ENCODE measurements at places on chromosomes 5 and 9.

- DNase-seq, result no peak
Observed at GRCh38 chr5:91283326-91283725, 99.8 kb downstream of the ARRDC3 start.

- DNase-seq, result no peak
Observed at GRCh38 chr5:1564824-1565736, 41.3 kb upstream of the LPCAT1 start.

- no peak for DNase-seq
Observed at GRCh38 chr5:159582756-159583541, 252.7 kb upstream of the IL12B start.

DNA sequence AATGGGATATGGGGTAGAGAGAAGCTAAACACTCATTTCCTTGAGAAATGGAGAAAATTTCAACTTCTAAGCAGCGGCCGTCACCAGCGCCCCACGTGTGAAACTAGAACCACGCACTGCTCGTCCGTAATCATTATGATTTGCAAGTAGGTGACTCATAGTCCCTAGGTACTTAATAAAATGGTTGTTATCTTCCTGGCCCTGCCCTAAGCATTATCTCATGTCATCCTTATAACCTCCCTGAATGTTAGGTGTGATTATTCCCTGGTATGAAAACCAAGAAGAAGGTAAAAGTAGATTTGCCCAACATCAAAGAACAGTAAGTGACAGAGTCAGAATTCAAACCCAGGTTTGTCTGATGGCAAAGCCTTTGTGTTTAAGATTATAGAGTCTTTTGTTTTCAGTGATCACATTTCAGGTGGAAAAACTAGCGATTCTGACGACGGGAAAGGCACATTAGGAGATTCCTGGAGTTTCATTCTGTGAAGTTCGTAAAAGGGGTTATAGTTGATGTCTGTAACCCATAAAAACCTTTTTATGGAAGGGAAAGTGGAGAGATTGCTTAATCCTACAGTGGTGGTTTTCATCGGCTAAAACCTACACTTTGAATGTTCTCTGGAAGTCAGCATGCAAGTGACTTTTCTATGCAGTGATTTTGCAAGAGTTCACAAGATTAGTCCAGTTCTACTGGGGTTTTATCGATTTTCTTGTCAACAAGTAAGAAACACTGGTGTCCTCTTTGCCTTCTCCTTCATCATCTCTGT lies 202.9 kb upstream of the WWC1 start:
- no peak for DNase-seq

DNA sequence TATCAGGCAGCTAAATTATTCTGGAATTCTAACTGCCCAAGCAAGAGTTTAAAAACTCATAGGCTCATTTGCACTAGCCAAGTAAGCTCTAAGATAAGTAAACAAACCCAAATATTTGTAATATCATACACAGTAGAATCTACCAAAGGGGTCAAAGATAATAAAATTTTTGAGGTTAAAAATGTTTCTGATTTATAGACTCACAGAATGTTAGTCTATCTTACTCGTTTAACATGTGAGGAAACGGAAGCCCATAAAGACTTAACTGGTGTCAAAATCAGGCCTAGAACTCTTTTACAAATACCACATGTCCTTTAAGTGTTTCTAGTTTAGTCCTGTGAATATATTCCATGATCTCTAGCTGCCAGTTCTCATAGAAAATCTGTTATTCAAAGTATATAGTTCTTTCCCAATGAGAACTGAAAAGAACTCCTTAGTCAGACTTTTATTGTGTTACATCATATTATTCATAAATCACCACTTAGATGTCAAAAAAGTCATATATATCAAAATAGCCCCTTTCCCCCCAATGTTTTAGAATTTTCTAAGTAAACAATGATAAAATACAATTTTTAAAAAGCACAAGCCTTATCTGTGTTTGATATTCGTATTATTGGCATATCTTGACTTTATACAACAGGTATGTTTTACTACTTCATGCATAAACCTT lies 13.9 kb downstream of the RAB14 start:
- no peak for DNase-seq

DNA sequence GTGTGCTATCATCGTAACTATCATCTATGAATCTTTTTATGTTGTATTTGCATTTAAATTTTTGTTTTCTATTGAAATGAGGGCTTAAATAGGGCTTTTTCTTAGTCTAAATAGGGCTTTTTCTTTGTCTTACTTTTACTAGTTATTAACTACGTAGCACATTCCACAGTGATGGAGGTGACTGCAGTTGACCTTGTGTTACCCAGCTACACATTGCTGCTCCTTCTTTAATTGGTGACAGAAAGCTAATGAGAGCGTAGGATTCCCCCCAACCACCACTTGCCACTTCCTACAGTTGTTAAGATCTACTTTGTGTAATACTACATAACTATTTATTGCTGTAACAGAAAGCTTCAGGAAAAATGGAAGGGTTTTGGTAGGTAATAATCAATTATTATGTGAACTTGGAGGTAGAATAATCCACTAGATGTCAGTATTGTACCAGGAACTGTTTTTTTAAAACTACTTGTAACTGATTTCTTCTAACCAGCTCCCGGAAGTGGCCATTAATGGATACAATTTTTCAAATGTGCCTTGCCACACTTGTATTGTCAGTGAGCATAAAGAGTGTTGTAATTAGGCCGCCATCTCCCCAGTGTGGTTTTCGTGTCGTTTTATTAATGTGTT lies 18.0 kb downstream of the MTRR start:
- DNase-seq, result no peak

- DNase-seq, result no peak
Observed at GRCh38 chr5:77139001-77139400, 51.9 kb upstream of the ZBED3 start.

GRCh38 chr9:125407974-125408900 lies 146.6 kb downstream of the GAPVD1 start:
- peak; percentile 65 for DNase-seq

GRCh38 chr5:83095957-83096539 lies 18.7 kb downstream of the XRCC4 start:
- DNase-seq, result no peak

GRCh38 chr5:86918246-86918645 lies 300.5 kb downstream of the COX7C start:
- DNase-seq, result no peak
